HCT116 (cell line): ENCODE measurements at places on chromosomes 13 and 19. TPM values are rescaled to one million over a fixed set of nuclear protein-coding genes. Genes with fewer than 3 reads are reported as not detected.

Gene KANK3
- total RNA-seq = 21.7 TPM

- H3K27me3 ChIP-seq = no peaks in the 10 kb centered on the region
- H3K4me1 ChIP-seq = no peaks in the 10 kb centered on the region
- H3K27ac ChIP-seq = no peak overlapping the region
- no peak for DNase-seq
Observed at GRCh38 chr13:27808851-27809550, 16.7 kb downstream of the GSX1 start.

- H3K27ac ChIP-seq = no peak overlapping the region
- no peaks in the 10 kb centered on the region for H3K36me3 ChIP-seq
- H3K4me1 ChIP-seq = peaks cover 26% of the 10 kb centered on the region
- no peaks in the 10 kb centered on the region for H3K27me3 ChIP-seq
Observed at GRCh38 chr13:30346153-30346788, 38.9 kb upstream of the KATNAL1 start.

Gene CYP2S1
- 17.6 TPM for total RNA-seq

DNA sequence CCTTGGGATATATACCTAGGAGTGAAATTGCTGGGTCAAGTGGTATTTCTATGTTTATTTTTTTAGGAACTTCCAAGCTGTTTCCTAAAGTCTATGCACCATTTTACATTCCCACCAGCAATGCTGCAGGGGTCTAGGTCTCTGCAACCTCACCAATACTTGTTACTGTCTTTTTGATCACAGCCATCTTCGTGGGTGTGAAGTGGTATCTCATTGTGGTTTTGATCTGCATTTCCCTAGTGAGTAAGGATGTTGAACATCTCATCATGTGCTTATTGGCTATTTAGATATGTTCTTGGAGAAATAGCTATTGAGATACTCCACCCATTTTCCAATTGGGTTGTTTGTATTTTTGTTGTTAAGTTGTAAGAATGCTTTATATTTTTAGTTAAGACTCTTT lies 2.7 kb downstream of the OR10H2 start:
- peaks cover 4% of the 10 kb centered on the region for H3K27me3 ChIP-seq
- no peak overlapping the region for H3K27ac ChIP-seq
- H3K4me3 ChIP-seq = no peak overlapping the region
- no peaks in the 10 kb centered on the region for H3K36me3 ChIP-seq

Gene UBE2L5
- total RNA-seq = 0.15 TPM
